Stimulated activated CD8-positive, alpha-beta memory T cell treated with anti-CD3 and anti-CD28 coated beads, Interleukin-7, amount 100 ng/mL, for 1 hour (primary cell): ENCODE measurements at places on chromosomes 1 and 21.

DNA sequence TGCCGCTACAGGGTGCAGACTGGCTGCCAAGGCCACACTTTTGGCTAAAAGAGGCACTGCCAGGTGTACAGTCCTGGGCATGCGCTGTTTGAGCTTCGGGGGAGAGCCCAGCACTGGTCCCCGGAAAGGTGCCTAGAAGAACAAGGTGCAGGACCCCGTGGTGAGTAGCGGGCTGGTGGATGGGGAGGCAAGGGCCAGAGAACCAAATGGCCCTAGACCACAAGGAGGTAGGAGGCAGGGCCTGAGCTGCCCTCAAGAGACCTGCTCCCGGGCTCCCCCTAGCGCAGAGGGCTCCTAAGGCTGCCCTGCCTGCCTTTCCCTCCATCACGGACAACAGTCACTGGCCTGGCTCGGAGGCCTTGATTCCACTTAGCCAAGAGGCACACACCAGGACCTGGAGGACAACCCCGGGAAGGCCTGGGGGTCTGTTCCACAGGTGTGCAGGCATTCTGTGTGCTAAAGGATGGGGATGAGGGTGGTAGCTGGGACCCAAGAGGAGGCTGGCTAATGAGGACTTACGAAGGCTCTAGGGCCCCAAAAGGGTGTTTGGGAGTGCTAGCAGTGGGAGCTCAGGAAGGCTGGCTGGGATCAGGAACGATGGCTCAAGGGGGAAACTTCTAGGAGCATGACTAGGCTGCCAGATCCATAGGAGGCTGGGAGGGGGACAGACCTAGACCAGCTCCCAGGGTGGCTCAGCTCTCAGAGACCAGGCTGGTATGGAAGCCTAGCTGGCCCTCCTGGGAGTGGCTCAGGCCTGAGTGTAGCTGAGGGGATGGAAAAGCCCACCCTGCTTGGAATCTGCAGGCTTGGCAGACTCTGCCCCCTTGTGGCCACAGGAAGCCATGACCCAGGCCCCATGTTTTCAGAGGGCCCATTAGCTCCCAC, 742 bp downstream of the ARTN start:
- no peak for DNase-seq

- no peak for DNase-seq
These were observed 2.8 kb downstream of the BATF3 start for GRCh38 chr1:212696721-212697331.

GRCh38 chr1:241924080-241924808, 33.3 kb upstream of the BECN2 start:
- DNase-seq: no peak

DNA sequence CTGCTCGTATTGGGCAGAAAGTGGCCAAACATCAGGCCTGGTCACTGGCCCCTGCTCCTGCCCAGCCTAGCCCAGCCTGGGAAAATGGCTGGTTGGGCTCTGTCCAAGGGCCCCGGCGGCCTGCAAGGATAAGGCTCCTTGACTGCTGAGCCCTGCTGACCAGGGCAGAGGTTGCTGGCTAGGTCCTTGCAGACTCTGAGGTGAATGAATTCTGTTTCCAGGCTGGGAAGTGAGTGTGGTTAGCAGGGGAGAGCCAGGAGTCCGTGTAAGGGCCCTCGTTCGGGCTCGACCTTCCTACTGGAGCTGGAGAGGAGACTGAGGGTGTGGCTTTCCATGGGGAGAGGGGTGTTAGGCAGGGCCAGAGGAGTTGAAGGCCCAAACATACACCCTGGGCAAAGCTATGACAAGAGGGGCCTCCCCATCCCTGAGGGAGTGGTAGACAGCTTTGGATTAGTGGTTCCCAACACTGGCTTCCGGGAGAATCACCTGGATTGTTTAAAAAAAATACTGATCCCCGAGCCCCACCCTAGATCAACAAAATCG, 20.6 kb downstream of the CSF1 start:
- no peak for DNase-seq

GRCh38 chr1:164380893-164381292, 178.1 kb upstream of the PBX1 start:
- DNase-seq: no peak

DNA sequence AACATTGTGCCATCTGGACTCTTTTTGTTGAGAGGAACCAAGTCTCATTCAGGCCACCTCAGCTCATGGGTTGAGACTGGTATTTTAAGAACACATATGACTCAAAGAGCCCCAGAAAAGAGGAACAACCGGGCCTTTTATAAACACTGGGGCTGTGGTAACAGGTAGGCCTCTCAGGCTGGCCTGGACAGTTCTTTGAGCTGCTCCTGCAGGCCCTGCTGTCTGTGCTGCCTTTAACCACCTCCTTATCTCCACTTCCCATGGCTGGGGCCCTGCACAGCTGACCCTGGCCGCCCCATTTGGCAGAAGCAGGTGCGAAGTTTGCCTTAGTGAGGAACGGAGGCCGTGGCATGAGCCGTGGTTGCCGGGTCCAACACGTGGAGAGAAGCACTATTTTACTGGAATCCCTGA, 163.3 kb downstream of the RHOU start:
- no peak for DNase-seq

- no peak for DNase-seq
These were observed 40.8 kb upstream of the TMPRSS2 start for GRCh38 chr21:41548781-41549180.

DNA sequence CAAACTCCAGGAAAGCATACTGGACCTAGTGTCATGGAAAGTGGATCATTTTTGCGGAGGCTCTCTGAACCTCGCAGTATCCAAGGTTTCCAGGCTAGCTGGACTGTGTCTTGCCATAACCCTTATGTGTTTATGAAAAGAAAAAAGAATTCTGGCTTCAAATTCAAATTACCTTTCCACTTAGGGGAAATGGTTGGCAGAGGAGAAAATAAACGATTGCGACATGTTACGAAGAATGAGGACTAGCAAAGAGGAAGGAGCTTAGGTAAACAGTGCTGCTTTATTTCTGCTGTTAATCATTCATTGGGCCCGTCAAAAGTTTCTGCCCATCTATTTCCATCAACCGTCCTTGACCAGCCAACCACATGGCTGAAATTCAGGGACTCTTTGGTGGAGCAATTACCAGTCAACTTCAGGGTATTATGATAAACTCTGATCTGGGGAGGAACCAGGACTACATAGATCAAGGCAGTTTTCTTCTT, at the start of gene C4BPA:
TSS of gene C4BPA (plus strand) at position 342 of the 482 bp plus-strand sequence. CDS start 8,793 bp downstream, outside the sequence.
- no peak for DNase-seq

DNA sequence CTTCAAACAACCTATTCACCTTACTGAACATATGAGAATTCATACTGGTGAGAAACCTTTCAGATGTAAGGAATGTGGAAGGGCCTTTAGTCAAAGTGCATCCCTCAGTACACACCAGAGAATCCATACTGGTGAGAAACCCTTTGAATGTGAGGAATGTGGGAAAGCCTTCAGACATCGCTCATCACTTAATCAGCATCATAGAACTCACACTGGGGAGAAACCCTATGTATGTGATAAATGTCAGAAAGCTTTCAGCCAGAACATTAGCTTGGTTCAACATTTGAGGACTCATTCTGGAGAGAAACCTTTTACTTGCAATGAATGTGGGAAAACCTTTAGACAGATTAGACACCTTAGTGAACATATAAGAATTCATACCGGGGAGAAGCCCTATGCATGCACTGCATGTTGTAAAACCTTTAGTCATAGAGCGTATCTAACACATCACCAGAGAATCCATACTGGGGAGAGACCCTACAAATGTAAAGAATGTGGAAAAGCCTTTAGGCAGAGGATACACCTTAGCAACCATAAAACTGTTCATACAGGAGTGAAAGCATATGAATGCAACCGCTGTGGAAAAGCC, 13.2 kb upstream of the EXO5 start:
- DNase-seq: no peak

- DNase-seq: no peak
These were observed 27.9 kb downstream of the EBNA1BP2 start for GRCh38 chr1:43144237-43144636.
